ENCODE measurements at places on chromosomes 12 and 14.

DNA sequence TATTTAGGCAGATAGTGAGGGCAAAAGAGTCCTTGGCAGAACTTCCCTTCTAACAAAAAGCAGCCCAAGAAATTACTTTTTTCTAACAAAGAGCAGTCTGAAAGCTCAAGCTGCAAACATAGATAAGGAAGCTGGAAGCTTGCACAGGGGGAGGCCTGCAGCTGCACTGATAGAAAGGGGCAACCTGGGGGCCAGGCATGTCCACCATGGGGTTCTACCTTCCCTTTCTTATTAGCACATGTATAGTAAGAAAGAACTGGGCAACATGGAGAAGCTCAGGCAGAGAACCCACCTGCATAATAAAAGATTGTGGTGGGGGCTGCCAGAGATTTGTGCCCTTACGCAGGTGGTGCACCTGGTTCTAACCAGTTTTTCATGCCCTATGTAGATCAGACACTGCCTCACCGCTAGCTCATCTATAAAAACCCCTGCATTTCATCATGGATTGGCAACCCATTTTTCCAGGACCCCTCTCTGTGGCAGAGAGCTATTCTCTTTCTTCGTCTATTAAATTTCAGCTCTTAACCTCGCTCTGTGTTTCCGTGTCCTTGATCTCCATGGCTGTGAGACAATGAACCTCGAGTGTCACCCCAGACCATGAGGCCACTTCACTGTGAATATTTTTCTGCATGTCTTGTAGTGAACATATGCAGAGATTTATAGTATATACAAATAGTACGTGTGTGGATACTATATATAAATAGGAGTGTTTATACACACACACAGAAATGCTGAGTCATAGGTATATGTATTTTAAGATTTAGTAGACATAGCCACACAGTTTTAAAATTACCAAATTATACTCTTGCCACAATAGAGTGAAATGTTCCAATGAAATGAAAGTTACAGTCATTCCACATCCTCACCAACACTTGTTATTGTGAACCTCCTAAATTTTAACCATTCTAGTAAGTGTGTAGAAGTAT lies 53.0 kb downstream of the PEX5 start:
- DNase-seq, result no peak

GRCh38 chr12:89217472-89217871 lies 134.8 kb downstream of the DUSP6 start:
- DNase-seq, result no peak

GRCh38 chr14:58243790-58244555 lies 670 bp upstream of the PSMA3 start:
- DNase-seq, result no peak

GRCh38 chr12:94954029-94954685 lies 49.3 kb downstream of the NDUFA12 start:
- no peak for DNase-seq

DNA sequence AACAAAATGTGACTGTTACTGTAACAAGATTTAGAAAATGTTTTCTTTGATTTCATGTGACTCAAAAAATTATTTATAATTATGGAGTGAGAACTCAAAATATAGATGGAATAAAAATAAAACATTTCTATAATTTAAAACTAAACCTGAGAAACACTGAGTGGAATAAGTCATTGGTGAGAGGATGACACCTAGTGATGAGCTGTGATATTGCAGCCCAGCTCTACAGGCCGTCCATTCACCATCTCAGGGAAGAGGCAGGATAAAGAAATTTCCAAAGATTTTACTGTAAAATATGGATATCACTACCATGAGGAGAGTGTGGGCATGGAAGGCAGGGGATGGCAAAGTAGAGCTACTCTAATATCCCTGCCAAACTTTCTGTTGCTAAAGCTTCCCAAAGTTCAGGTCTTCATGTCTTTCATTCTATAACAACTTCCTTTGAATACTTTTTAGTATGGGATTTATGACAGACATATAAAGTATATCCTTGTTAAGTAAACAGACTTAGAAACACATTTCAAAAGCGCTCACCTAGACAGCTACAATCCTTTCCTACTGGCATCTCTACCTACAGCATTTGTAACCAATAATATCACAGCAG lies 308.0 kb downstream of the ITPR2 start:
- no peak for DNase-seq

GRCh38 chr14:29810682-29811081 lies 117.0 kb downstream of the PRKD1 start:
- no peak for DNase-seq

DNA sequence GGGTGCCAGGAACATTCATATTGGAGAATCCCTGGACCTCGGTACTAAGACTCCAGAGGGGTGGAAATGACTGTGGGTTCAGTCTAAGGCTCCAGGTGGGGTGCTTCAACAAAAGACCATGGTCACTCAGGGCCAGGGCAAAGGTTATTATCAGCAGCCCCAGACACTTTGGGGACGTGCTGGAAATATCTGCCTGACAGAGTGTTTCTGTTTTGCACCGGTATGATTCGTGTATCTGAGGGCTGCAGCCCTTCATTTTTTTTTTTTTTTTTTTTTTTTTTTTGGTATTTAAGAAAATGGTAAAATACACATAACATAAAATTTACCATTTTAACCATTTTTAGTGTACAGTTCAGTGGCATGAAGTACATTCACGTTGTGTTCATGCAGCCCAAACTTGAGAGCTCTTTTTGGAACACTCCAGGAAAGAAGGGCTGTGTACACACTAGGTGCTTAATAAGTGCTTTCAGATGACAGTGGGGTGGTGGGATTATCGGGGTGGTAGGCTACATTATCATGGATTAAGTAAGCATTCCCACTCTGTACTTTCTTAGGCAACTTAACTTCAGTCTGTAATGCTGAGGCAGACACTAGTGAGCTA lies 120.3 kb downstream of the CHST11 start:
- DNase-seq, result no peak

- DNase-seq, result no peak
Measured at GRCh38 chr14:73717266-73717665, 3.1 kb upstream of the PNMA1 start.

DNA sequence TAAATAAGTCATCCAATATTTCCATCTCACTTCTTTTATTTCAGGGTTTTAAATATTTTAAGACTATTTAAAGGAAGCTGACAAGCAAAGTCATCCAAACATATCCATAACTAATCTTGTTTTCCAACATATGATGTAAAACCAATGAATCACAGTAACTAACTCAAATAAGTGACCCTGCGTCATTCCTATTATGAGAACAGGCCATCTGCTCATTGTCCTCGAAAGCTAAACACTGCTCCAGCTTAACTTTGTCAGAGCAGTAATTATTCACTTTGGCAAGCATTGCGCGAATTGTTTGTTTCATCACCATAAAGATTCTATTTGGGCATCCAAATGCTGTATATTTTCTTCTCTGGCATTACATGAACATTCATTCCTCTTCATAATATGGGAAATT lies 99.1 kb downstream of the CAPZA3 start:
- DNase-seq, result no peak

DNA sequence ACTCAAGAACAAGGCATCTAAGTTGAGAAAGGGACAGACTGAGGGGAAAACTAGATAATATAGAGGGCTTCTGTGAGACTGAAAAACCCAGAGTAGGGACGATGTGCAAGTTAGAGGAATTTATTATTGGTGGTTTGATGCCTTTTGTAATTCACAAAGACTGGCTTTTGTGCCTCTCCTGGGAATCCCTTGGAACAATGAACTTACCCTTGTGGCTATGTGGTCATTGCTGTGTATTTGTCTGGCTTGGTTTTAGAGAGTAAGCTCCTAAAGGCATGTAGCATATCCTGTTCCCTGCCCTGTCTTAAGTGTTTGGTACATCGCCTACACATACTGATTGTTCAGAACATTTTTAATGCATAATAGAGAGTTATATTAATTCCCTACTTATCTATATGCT lies 26.6 kb downstream of the DCN start:
- no peak for DNase-seq

DNA sequence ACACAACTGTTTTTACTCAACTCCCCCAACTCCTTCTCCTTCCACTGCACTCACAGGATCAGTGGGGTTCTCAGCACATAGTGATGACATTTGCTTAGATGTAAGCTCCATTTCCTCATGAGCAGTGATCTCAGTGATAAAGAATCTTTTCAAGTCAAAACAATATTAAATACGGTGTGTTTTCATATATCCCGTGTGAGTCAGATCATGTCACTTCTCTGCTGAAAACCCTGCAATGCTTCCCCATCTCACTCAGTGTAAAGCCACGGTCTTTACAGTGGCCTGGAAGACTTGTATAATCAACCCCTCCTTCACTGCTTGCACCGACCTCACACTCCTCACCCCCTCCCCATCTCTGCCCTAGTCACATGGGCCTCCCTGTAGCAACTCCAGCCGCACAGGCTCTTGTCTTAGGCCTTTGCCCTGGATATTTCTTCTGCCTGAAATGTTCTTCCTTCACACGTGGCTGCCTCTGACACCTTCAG lies 149.7 kb upstream of the ARHGAP5 start:
- peak; percentile 15 for DNase-seq

- no peak for DNase-seq
Measured at GRCh38 chr12:82787016-82787415, 100.3 kb downstream of the TMTC2 start.

- no peak for DNase-seq
Measured at GRCh38 chr14:74478996-74479635, 14.0 kb downstream of the NPC2 start.

GRCh38 chr14:73403181-73403752 lies 55.1 kb downstream of the NUMB start:
- DNase-seq, result no peak

GRCh38 chr14:91889477-91890211 lies 22.3 kb upstream of the TC2N start:
- no peak for DNase-seq

GRCh38 chr14:58699681-58700205 lies 62.0 kb downstream of the DACT1 start:
- no peak for DNase-seq

DNA sequence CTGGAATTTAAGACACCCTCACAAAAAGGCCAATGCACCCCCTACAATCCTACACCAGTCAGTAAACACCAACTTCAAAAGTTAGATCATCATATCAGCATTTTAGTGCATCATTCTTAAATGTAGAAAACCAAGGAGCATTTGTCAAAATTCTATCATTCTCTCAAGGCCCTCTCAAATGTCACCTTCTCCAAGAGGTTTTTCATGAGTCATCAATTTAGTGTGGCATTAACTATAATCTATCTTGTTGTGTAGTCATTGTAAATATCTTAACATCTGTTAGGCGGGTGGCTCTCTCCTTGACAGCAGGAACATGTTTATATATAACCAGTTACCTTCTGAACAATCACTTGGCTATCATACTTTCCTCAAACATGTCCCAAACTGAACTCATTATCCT lies 62.1 kb upstream of the G2E3 start:
- DNase-seq, result no peak

DNA sequence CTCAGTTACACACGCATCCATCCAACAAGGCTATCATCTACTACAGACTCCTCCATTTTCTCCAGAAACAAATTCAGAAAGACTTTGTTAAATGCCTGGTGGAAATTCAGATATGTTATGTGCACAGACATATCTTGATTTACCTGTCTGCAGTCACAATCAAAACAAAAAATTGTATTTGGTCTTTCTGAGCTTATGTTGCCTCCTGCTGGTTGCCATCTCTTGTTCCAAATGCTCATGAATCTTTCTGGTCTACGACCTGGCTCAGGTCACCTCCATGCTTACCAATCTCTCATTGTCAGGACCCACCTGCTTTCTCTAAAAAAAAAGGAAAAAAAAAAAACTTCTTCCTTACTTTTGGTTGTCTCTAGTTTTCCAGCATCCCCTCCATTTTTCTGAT lies 169.2 kb upstream of the PLXNC1 start:
- no peak for DNase-seq

- no peak for DNase-seq
Measured at GRCh38 chr12:34403706-34404376, 381.5 kb downstream of the ALG10 start.
